ENCODE measurements at places on chromosomes 12 and 14.

DNA sequence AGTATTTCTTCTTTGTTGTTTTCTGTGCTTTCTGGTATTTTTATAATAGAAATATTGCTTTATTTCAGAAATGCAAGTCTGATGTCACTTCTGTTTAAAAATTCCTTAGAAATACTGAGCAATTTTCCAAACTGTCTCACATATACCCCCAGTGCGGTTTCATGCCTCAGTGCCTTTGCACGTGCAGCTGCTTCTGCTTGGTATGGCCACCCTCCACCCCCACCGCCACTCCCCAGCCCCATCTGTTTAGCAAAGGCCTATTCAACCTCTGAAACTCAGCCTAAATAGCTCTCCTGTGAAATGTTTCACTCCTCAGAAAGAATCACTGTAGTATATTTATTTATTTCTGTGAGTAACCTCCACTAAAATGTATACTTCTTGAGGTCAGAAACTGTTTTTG lies 52.3 kb downstream of the PPM1H start:
- DNase-seq: no peak

DNA sequence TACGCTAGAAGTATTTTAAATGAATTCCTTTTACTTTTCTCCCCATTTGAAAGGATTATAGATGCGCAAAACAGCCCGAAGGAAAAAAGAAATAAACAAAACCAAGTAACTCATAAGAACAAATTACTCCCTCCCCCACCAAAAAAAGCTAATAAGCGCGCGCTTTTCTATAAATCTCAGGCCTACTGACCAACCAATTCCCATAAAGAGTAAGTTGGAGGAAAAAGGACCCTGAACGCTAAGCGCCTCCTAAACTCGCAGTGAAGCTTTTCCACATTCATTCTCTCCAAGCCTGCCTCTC lies 588 bp downstream of the MBIP start:
- no peak for DNase-seq

DNA sequence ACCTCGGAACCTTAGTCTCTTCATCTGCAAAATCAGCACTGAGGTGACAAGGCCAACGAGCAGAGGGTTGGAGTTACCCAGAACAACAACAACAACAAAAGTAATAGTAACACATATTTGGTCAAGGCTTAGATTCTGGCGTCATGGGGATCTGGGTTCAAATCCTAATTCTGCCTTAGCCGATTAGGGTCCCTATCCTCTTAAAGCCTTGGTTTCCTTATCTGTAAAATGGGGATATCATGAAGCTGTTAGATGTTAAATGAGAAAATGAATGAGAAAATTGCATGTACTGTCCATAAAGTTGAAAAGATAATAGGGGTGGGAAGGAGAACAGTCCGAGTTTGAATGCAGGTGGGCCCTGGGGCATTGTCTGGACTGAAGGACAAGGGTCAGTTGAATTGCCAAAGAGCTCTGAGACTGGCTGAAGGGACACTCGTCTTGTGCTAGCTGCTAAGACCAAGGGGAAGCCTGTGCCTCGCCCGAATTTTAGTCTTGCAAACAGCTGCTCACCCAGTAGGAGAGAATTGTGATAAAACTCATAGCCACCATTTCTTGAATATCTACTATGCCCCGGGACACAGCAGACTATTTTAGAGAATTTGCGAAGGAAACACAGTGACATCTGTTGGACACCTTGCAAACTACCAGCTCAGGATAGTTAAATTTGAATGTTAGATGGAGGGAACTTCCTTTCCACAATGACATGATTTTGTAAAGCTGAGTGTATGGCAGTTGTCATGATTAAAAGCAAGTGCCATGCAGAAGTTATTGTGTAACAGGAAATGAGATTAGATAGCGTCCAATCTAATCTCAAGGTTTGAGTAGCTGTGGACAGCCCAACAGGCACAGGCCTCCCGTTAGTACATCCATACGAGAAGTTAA lies 6.8 kb upstream of the HNF1A start:
- DNase-seq: no peak

DNA sequence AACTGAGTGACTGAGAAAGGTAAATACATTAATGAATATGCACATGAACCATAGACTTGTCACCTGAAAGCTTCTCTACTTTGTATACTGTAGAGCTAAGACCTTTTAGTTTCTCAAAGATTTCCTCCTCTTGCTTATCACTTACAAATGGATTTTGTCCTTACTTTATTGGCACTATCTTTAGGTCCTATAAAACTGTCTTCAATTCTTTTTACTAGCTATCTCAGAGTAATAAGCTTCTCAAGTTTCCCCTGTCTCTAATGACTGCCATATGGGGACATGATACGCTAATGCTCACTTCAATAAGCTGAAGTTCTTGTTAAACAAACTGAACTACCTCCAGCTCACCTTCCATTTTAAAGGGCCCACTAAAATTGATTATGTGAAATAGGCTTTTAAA lies 468.2 kb upstream of the CCDC196 start:
- no peak for DNase-seq

DNA sequence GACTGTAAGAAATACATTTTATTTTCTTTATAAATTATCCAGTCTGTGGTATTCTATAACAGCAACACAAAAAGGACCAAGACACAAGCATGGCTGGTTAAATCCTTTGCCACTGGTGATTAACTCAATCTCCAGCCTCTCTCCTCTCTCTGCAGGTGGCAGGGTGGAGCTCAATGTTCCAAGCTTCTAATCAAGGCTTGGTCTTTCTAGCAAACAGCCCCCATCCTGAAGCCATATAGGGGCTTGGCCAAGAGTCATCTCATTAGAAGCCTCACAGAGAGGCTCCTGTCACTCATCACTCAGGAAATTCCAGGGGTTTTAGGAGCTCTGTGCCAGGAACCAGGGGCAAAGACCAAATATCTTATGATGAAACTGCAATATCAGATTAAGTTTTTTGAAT lies 12.0 kb downstream of the C12orf75 start:
- DNase-seq: no peak

DNA sequence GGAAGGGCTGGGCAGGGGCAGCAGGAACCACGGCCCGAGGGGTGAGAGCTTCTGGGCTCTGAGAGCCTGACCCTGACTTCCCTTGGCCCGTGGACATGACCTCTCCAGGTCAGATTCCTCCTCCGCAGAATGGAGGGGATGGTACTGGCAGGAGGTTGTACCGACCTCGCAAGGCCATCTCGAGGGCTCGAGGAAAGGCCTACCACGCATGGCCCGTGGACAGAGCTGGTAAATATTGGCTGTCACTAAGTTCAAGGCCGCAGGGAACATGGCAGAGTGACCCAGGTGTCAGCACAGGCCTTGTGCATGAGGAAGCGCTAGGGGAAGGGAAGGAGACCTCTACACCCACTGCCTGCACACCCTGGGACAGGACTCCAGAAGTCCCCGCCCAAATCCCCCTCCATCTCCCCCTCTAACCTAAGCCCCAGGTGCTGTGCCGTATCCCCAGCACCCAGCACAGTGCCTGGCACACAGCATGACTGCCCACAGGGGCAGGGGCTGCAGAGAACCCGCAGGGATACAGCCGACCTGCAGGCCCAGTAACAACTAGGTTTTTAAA lies 54.9 kb upstream of the PPP2R5C start:
- DNase-seq: peak; percentile 10

- no peak for DNase-seq
Measured at GRCh38 chr12:71566655-71567054, 97.0 kb downstream of the ZFC3H1 start.

DNA sequence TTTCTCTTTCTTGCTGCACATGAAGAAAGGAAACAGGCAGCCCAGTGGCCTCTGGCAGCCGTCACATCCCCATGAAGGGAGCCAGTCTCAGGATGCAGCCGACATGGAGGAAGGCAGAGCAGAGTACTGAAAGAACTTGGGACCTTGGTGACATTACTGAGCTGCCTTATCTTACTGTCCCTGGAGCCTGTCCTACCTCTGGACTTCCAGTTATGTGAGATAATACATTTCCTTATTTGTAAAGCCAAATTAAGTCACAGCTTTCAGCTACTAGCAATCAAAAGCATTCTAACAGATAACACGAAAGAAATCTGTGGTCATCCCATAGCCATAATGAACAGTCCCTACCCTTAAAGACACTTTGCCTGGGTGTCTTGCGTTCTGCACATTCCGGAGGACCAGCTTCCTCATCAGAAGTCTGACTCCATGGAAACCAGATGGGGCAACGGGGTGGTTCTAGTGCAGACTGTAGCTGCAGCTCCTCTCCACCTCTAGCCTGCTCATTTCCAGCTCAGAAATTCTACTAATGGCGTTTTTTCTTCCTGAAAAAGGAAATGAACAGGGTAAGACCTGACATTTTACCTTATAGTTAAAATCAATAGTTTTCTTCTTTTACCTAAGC lies 7.8 kb upstream of the EGLN3 start:
- DNase-seq: no peak

GRCh38 chr12:4320497-4320852 lies 538 bp upstream of the TIGAR start:
- DNase-seq: no peak

GRCh38 chr14:105455766-105456660 lies 18.6 kb upstream of the CRIP2 start:
- no peak for DNase-seq

DNA sequence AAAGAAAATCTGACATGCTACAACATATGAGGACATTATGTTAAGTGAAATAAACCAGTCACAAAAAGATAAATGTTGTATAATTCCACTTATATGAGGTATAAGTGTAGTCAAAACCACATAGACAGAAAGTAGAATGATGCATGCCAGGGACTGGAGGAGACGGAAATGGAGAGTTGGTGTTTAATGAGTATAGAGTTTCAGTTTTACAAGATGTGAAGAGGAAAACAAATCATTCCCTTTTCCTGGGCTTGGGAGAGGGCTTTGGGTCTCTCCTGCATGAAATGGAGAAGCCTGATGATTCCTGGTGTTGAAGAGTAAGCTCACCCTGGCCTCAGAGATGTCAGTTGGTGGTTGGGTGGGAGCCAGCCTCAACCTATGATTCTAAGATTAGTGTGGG lies 158.4 kb upstream of the PLXNC1 start:
- DNase-seq: no peak

GRCh38 chr12:52059582-52060497 lies 8.6 kb downstream of the NR4A1 start:
- no peak for DNase-seq

GRCh38 chr12:65611396-65611795 lies 212.9 kb upstream of the HMGA2 start:
- DNase-seq: no peak

DNA sequence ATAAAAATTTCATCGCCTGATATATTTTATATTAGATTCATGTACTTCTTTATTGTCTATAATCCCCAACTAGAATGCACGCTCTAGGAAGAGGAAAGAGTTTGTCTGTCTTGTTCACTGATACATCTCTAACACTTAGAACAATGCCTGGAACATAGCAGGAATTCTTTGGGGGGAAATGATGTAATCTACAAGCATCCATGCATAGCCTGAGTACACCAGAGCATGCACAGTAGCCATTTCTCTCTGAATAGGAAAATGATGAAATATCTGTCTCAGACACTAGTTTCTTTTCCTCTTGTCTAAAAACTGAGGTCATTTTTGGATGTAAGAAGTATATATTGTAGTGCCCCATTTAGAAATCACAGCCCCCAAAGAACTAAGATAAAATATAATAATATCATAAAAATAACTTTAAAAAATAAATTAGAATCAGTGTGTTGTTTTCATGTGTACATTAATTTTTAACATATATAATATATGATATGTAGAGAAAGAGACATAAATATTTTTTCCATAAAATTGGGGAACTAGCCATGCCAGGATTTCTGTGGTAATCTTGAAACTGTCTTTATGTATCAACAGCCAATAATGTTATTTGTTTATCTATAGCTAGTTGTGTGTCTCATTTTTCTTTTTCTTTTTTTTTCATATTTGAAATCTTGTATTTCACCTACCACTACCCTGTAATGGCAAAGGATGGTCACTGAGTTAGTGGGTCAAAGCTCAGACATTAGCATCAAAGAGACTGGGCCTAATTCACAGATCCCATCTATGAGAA lies 155.6 kb upstream of the TMCC3 start:
- no peak for DNase-seq

GRCh38 chr12:62576503-62576902 lies 109.9 kb downstream of the MON2 start:
- DNase-seq: no peak

DNA sequence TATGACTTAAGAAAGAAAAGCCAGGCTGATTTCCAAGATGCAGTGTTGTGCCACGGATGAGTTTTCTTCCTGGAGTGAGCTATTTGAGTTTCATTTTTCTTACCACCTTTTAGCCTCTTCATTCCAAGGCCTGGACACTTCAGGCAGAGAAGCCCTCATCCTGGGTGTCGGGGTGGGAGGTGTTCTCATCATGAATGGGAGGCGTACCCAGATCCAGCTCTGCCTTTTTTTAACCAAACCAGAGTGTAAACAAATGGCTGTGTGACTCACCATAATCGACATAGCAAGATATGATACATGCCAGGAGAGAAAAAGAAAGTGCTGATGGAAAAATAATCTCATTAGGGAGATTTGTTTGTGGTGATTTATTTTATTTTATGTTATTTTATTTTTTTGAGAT lies 79.9 kb downstream of the ARF6 start:
- DNase-seq: peak; percentile 43

DNA sequence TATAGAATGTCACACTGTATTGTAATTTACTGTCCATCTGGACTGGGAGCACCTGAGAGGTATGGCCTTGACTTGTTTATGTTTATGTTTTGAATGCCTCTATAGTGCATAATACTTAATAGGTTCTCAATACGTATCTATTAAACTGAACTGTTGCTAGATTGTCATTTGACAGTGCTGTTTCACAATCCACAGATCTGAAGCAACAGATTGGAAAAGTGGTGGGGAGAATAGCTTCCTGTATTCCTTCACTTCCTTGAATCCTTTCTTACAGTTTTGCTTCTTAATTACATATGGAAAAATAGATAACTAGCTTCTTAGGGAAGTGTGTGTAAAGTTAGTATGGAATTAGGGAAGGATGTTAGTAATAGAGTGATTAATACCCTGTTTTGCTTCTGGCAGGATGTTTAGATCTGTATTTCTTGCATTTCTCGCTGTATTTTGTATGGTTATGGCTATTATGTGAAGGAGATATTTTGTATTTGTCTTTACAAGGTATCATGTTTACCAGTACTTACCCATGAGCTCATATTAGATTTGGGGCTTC lies 4.5 kb downstream of the CNOT2 start:
- DNase-seq: no peak

GRCh38 chr12:110379631-110380030 lies 23.9 kb downstream of the ANAPC7 start:
- no peak for DNase-seq

DNA sequence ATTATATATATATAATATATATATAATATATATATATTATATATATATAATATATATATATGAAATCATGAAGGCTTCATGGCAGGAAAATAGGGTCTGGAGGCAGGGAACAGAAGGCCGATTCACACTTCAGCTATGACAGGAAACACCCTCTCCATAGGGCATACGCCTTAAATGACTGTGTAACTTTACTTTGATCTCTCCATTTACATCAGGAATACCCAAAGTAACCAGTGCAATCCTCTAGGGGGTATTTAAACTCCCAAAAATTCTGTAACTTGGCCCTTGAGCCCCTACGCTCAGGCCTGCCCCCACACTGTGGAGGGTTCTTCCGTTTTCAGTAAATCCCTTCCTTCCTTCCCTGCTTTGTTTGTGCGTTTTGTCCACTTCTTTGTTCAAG lies 40.4 kb upstream of the PPP2R5C start:
- DNase-seq: no peak

Data from stimulated activated CD4-positive, alpha-beta T cell treated with anti-CD3 and anti-CD28 coated beads, Interleukin-4, amount 100 ng/mL, for 4 hours (primary cell).